IMR-90 (cell line): ENCODE measurements at places on chromosomes 6 and 20. TPM values are rescaled to one million over a fixed set of nuclear protein-coding genes. Genes with fewer than 3 reads are reported as not detected.

MYMX gene
- not detected in 2 replicates for polyA plus RNA-seq

FNDC11 gene
- 1.0 and 1.6 TPM in 2 replicates for polyA plus RNA-seq

OPN5 gene
- not detected in 2 replicates for polyA plus RNA-seq

DNA sequence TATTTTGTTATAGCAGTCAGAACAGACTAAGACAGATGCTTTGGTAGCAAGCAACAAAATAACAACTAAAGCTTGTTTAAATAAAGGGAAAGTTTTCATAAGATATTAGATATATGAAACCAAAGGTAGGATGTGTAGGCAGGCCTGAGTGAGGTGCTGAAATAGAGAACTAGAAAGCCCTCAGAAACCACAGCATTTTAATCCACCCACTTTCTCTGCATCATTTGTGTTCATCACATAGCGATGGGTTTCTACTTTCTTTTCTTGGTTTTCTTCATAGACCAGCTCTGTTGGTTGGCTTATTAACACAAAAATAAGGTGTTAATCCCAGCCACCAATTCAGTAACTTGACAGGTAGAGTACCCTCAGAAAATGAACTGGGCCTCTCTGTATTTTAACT lies 58.6 kb downstream of the RPS12 start:
- DNase-seq, result no peak

DNA sequence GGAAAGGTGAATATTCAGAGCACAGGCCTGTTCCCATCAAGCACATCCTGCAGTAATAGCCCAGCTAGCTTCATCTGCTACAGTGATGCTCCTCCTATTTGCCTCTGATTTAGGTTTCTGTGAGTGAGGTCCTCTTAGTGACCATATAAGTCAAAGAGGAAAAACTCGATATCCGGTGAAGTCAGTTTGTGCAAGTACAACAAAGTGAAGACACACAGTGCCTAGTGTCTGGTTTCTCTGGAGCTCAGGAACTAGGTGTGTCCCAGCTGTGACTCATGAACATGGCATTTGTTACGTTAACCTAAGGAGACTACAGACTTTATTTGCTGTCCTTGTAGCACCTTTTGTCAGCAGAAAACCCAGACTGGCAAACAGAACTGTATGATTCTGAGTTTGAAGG lies 33.9 kb downstream of the EDN1 start:
- peak; percentile 52 for DNase-seq

- DNase-seq, result no peak
These were observed 103.9 kb downstream of the EPM2A start for GRCh38 chr6:145631374-145631773.

GRCh38 chr20:18092890-18093289 lies 35.2 kb upstream of the OVOL2 start:
- no peak for DNase-seq

GRCh38 chr6:161091151-161091550 lies 99.6 kb downstream of the MAP3K4 start:
- DNase-seq, result no peak

- DNase-seq, result no peak
These were observed 234.0 kb upstream of the MARCKS start for GRCh38 chr6:113623129-113623528.

- DNase-seq, result no peak
These were observed 108.7 kb downstream of the FYN start for GRCh38 chr6:111764238-111765175.

DNA sequence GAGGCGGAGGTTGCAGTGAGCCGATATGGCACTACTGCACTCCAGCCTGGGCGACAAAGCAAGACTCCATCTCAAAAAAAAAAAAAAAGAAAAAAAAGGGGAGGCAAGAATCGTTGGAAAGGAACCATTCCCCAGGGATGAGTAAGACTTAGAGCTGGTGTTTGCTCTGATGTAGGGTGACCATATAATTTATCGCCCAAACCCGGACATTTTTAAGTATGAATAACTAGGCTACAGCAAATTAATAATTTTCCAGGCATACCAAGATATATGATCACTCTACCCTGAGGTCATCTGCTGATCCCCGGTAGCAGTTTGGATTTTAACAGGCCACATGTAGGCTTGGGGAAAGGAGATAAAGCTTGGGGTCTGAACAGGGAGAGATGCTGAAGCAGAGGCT lies 260.9 kb downstream of the BTBD9 start:
- DNase-seq, result peak; percentile 26

GRCh38 chr6:89436226-89436625 lies 3.3 kb downstream of the ANKRD6 start:
- no peak for DNase-seq

DNA sequence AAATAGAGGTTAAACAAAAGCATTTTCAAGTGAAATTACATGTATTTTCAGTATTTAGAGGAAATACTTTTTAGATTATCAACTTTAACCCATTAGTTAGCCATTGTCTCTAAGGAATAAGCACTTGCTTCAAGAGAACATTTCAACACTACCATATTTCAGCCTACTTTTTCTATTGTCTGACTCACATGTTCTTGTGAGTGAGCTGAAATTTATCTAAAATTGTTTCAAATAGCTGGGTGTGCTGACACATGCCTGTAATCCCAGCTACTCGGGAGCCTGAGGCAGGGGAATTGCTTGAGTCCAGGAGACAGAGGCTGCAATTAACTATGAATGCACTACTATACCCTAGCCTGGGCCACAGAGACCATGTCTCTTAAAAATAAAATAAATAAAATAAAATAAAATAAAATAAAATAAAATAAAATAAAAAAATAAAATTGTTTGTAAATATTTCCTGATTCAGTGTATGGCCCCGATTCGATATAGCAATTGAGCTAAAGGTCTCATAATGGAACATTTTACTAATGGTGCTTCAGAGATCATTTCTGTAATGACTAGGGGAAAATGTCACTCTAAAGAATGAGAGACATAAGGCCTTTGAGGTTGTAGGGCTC lies 324.6 kb upstream of the PLCB4 start:
- DNase-seq, result peak; percentile 57

DNA sequence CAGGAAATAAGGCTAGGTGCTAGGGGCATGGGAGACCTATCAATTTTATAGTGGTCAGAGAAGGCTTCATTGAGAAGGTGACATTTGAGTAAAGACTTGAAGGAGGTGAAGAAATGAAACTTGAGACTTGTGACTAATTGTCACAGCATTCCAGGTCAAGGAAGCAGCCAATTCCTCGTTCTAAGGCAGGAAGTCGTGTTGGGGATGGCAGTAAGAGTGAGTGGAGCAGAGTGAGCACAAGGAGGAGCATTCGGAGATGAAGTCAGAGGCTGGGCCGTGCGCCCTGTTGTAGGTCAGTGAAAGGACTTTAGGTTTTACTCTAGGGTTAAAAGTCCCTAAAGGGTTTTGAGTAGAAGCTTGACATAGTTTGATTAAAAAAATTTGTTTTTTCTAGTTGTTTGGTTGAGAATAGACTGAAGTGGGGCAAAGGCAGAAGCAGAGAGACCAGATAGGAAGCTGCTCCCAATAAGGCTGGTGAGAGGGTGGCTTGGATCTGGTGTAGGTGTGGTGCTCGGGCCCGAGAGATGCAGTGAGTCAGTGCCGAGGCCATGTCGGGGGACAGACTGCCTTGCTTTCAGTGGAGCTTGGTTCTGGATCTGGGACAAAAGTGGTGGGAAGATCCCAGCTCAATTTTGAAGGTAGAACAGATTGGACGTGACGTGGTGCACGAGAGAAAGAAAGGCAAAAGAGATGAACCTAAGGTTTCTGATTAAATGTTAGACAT lies 2.6 kb upstream of the RSPH3 start:
- peak; percentile 61 for DNase-seq

DNA sequence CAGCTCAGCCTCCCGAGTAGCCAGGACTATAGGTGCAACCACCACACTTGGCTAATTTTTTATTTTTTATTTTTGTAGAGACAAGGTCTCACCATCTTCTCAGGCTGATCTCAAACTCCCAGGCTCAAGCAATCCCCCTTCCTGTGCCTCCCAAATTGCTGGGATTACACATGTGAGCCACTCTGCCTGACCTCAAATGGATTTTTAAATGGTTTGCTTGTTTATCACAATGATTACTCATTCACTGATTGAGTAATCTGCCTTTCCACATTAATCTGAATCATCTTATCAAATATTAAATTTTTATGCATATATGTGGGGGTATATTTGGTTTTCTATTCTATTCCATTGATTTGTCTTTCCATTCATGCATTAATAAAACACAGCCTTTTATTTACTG lies 9.4 kb upstream of the KHDC1L start:
- DNase-seq, result peak; percentile 87

- no peak for DNase-seq
These were observed 293.0 kb downstream of the KIF16B start for GRCh38 chr20:16280219-16280618.

- DNase-seq, result no peak
These were observed 4.8 kb downstream of the CRISP3 start for GRCh38 chr6:49739423-49739822.

DNA sequence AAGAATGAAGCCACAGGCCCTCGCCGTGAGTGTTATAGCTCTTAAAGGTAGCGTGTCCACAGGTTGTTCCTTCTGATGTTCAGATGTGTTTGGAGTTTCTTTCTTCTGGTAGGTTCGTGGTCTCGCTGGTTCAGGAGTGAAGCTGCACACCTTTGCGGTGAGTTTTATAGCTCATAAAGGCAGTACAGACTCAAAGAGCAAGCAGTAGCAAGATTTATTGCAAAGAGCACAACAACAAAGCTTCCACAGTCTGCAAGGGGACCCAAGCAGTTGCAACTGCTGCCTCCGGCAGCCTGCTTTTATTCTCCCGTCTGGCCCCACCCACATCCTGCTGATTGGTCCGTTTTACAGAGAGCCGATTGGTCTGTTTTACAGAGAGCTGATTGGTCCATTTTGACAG lies 5.2 kb downstream of the HIVEP1 start:
- DNase-seq, result no peak

DNA sequence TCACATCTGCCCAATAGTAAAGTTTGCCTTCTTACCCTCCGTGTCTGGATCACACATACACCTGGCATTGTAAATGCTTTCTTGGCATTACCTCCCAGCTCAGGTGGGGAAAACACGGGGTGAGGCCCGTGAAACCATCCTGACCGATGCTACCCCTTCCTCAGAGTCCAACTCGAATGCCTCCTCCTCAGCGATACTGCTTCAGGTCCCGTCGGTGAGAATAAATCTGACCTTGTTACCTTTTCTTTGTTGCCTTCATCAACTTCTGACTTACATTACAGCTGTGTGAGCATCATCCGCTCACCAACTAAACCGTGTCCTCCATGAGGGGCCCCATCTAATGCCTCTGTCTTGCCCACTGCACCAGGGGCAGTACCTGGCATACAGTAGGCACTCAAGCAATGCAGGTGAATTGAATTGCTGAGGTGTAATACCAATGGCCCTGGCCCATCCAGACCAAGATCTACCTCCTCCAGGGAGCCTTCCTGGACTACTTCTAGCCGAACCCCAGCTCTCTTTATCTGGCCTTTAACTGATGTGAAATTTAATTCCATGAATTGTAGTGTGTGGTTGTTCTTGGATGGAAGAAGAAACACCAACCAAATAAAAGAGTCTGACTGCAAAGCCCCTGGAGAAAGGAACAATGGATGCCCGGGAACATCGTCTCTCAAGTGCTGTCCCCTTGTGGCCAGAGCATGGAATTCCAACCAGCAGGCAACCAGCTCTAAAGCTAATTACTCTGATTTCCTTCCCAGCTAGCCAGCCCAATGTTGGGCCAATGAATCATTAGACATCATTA lies 141.5 kb downstream of the ANKRD60 start:
- DNase-seq, result peak; percentile 27

GRCh38 chr6:105382958-105383357 lies 19.9 kb downstream of the PREP start:
- no peak for DNase-seq

DNA sequence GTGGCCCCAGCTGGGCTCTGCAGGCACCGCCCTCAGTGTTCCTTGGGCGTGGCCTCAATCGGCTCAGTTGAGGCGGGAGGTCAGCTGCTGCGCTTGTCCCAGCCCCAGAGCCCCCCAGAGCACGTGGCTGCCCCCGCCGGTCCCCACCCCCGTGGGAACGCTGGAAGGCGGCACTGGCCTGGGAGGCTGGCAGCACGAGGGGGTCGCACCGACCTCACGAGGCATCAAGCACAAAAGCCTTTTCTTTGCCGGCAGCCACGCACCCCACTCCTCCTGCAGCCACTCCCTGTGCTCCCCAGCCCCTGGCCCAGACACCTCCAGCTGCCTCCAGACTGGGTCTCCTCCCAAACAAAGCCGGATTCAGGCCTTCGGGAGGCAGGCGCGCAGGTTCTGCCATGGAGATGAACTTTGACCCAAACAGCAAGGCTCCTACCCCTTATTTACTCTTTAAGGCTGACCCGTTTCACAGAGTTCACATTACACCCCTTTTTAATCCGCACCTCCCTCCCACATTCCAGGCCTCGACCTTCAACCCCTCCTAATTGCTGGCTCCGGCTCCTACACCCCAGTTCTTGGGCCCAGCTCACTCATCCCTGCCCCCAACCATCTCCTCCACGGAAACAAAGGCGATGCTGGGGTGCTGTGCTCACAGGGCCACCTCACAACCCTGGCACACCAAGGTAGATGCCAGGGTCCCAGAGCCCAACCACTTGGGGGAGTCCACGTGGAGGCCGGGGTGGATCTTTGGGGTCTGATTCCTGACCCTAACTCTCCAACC lies 111.7 kb downstream of the NOL4L start:
- no peak for DNase-seq

GRCh38 chr6:140979642-140980091 lies 1153.1 kb upstream of the GJE1 start:
- DNase-seq, result peak; percentile 89

- DNase-seq, result no peak
These were observed 265.8 kb downstream of the TAF4 start for GRCh38 chr20:61799928-61800327.

- DNase-seq, result no peak
These were observed 694.9 kb downstream of the PRKN start for GRCh38 chr6:162032620-162033019.

- peak; percentile 17 for DNase-seq
These were observed 226.8 kb downstream of the EYA4 start for GRCh38 chr6:133467982-133468380.
